Esophagus squamous epithelium (tissue), 5 donors: ENCODE measurements at places on chromosomes 6 and 20.
A peak's percentile ranks its signal among the peaks of the same experiment; 100 is the strongest.

DNA sequence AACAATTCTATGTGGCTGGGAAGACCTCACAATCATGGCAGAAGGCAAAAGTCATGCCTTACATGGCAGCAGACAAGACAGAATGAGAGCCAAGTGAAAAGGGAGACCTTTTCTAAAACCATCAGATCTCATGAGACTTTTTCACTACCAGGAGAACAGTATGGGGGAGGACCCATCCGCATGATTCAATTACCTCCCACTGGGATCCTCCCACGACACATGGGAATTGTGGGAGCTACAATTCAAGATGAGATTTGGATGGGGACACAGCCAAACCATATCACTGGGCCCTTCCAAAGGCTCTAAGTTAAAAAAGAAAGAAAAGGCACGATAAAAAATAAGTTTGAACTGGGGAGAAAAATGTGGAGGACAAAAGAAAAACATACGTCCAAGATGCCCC is 406.9 kb upstream of the CDH4 start:
- DNase-seq: no peak
- H3K36me3 ChIP-seq: no peaks in the 10 kb centered on the region
- no peaks in the 10 kb centered on the region for H3K4me1 ChIP-seq
- H3K27ac ChIP-seq: no peak overlapping the region
- no peak overlapping the region for H3K4me3 ChIP-seq

DNA sequence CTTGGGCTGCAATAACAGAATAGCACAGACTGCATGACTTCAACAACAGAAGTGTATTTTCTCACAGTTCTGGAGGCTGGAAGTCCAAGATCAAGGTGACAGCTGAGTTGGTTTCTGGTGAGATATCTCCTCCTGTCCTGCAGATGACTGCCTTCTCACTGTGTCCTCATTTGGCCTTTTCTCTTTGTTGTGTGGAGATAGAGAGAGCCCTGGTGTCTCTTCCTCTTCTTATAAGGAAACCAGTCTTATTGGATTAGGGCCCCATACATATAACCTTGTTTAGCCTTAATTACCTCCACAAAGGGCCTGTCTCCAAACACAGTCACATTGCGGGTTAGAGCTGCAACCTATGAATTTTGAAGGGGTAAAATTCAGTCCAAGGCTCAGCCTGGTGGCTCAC is 57.0 kb upstream of the BMP6 start:
- no peaks in the 10 kb centered on the region for H3K4me1 ChIP-seq
- H3K4me3 ChIP-seq: no peak overlapping the region
- H3K27me3 ChIP-seq: no peaks in the 10 kb centered on the region

DNA sequence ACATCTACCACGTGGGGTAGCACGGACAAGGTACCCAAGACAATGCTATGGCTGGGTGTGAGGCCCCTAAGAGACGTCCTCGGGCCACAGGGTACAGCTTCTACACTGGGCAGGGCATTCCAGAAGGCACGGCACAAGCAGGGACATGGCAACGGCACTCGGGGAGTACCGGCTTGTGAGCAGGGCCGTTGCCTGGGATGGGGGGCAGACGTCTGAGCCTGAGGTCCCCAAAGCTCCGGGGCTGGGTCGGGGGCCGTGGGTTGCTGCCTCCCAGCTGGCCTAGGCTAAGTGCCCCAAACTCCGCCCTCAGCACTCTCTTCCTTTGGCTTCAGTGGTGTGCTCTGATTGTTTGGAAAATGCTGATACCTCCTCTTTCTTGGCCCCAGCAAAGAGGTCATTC is 110.6 kb downstream of the SULF2 start:
- H3K27ac ChIP-seq: no peak overlapping the region
- H3K27me3 ChIP-seq: no peaks in the 10 kb centered on the region
- H3K4me1 ChIP-seq: no peaks in the 10 kb centered on the region
- H3K36me3 ChIP-seq: peaks cover 11% of the 10 kb centered on the region
- H3K4me3 ChIP-seq: no peak overlapping the region

- no peak for DNase-seq
- H3K27ac ChIP-seq: peak overlapping the region; percentile 77
- no peak overlapping the region for H3K4me3 ChIP-seq
- H3K27me3 ChIP-seq: peaks cover 31% of the 10 kb centered on the region
- H3K4me1 ChIP-seq: peaks cover 13% of the 10 kb centered on the region
These were observed 18.9 kb downstream of the NEDD9 start for GRCh38 chr6:11213422-11214021.

GRCh38 chr20:54539521-54540046 is 64.2 kb downstream of the DOK5 start:
- H3K4me3 ChIP-seq: no peak overlapping the region
- no peaks in the 10 kb centered on the region for H3K4me1 ChIP-seq
- no peak for DNase-seq
- no peak overlapping the region for H3K27ac ChIP-seq

DNA sequence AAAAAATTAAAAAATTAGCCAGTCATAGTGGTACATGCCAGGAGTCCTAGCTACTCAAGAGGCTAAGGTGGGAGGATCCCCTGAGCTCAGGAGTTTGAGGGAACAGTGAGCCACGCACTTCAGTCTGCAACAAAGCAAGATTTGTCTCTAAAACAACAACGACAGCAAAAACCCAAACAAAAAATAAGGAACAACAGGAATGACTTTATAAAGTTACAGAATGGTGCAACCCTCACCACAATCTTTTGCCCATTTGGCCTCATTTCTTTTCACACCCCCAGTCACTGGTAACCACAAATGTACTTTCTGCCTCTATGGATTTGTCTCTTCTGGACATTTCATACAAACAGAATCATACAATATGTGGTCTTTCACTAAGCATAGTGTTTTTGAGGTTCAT is 16.7 kb upstream of the ZFAND3 start:
- H3K27ac ChIP-seq: no peak overlapping the region
- H3K4me3 ChIP-seq: no peak overlapping the region

GRCh38 chr20:18943542-18943941 is 130.0 kb downstream of the SCP2D1 start:
- H3K4me1 ChIP-seq: no peaks in the 10 kb centered on the region
- H3K27ac ChIP-seq: no peak overlapping the region
- H3K27me3 ChIP-seq: no peaks in the 10 kb centered on the region

DNA sequence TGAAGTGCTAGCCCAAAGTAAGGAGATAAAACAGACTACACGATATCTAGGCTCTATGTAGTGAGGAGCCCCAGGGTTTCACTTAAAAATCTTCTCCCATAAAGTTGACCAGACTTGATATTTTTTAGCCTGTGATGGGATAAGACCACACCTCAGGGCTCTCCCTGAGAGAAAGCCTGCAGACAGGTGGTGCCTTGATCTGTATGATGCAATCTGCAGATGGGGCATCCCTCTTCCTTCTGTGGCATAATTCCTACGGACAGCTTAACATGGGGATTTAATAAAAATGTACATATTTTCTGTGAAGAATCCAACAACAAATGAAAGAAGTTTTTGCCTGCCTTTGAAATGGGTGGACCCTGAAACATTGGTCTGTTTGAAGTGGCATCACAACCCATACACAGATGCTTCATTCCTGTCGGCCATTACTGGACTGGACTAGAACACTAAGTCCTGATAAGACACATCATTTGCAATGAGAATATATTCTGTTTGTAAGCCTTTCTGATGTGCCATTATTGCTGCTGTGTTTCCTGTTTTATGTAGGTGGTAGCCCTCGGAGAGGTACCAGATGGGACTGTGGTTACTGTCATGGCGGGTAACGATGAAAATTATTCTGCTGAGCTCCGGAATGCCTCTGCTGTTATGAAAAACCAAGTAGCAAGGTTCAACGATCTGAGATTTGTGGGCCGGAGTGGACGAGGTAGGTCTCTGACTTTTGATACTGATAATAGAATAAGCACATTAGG is 53.8 kb upstream of the SUPT3H start:
- H3K4me3 ChIP-seq: no peak overlapping the region
- H3K27ac ChIP-seq: no peak overlapping the region
- no peaks in the 10 kb centered on the region for H3K27me3 ChIP-seq
- H3K4me1 ChIP-seq: no peaks in the 10 kb centered on the region
- H3K36me3 ChIP-seq: no peaks in the 10 kb centered on the region
- no peak for DNase-seq

- no peak for DNase-seq
- H3K4me3 ChIP-seq: no peak overlapping the region
- no peaks in the 10 kb centered on the region for H3K4me1 ChIP-seq
- H3K36me3 ChIP-seq: no peaks in the 10 kb centered on the region
- H3K27ac ChIP-seq: no peak overlapping the region
These were observed 262.5 kb downstream of the BTBD3 start for GRCh38 chr20:12180107-12180661.

DNA sequence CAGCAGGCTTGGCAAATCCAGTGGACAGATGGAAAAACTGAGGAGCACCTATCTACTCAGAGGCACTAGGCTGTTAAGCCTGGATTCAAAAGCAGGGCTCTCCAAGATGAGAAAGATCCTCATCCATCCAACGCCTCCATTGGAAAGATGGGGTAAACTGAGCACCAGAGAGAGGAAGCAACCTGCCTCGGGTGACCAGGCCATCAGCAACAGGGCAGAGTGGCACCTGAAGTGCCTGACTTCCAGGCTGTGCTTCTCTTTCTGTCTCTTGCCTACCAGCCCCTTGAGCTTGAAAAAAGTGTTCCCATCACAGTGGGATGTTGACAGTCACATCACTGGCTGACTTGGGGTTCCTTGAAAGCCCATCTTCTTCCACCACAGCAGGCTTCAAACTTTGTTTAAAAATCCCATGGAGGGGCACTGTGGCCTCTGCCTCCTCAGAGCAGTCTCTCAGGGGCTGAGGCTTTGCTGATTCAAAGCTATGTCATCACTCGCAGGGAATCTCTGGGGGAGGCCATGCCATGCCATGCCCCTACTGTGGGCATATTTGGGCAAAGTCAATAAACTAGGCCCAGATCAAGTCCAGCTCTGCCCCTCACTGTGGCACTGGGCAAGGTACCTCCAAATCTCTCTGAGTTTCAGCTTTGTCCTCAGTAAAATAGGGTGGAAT is 44.8 kb upstream of the TGM2 start:
- H3K27me3 ChIP-seq: no peaks in the 10 kb centered on the region
- H3K27ac ChIP-seq: no peak overlapping the region
- no peak for DNase-seq

DNA sequence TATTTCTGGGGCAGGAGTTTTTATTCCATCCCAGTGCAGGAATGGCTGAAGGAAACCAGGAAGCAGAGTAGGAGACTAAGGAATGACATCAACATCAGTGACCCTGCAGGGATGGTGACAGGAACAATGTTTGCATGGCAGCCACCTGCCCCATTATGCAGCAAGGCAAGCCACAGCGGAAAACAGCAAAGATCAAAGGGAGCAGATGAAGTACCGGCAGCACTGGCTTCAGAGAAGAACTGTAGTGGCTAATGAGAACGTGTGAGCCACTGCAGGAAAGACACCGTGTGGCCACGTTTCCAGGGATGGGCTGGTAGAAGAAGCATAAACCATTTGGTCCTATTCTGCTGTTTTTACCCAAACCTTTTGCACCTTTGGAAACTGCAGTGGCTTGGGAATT is 52.9 kb upstream of the TAB2 start:
- no peaks in the 10 kb centered on the region for H3K4me1 ChIP-seq
- DNase-seq: no peak
- no peak overlapping the region for H3K27ac ChIP-seq
- no peaks in the 10 kb centered on the region for H3K27me3 ChIP-seq
- H3K36me3 ChIP-seq: no peaks in the 10 kb centered on the region
